ENCODE measurements at places on chromosomes 1 and 21. TPM values are rescaled to one million over a fixed set of nuclear protein-coding genes. Genes with fewer than 3 reads are reported as not detected.

CAMK1G gene
- not detected for total RNA-seq

RABGAP1L gene
- total RNA-seq: 109 TPM

CRYAA gene
- not detected for total RNA-seq

ODF2L gene
- total RNA-seq: 12.1 TPM

SLC9C2 gene
- 0.13 TPM for total RNA-seq

BLACAT1 gene
- not detected for total RNA-seq

COL9A2 gene
- total RNA-seq: 1.3 TPM

SHISAL2A gene
- not detected for total RNA-seq

SPATA45 gene
- not detected for total RNA-seq

CFHR2 gene
- not detected for total RNA-seq

ZSWIM5 gene
- total RNA-seq: 1.5 TPM

CD34 gene
- total RNA-seq: 49.9 TPM

GPATCH3 gene
- total RNA-seq: 6.4 TPM

OR6K3 gene
- not detected for total RNA-seq

MATN1 gene
- not detected for total RNA-seq

PCP4 gene
- 1.5 TPM for total RNA-seq

POGZ gene
- total RNA-seq: 54.4 TPM

BATF3 gene
- total RNA-seq: 1.9 TPM
